ENCODE measurements at places on chromosomes 5 and 9.

DNA sequence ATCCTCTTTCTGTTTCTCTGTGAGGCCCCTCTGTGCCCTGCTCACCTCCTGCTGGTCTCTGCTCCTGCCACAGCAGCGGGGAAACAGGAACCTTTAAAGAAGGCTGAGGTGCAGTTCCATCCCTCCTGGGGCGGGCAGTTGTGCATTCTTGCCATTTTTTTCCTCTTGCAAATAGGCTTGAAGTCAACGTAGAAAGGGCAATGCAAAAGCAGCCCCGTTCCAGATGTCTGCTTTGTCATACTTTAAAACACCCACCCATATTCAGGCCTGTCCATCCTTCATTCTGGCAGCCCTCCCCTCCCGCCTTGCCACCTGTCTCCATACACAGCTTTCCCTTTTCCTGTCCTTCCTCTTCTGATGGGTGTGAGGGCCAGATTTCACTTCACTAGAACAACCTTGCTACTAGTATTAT, 65.4 kb upstream of the KLF9 start:
- DNase-seq = no peak

DNA sequence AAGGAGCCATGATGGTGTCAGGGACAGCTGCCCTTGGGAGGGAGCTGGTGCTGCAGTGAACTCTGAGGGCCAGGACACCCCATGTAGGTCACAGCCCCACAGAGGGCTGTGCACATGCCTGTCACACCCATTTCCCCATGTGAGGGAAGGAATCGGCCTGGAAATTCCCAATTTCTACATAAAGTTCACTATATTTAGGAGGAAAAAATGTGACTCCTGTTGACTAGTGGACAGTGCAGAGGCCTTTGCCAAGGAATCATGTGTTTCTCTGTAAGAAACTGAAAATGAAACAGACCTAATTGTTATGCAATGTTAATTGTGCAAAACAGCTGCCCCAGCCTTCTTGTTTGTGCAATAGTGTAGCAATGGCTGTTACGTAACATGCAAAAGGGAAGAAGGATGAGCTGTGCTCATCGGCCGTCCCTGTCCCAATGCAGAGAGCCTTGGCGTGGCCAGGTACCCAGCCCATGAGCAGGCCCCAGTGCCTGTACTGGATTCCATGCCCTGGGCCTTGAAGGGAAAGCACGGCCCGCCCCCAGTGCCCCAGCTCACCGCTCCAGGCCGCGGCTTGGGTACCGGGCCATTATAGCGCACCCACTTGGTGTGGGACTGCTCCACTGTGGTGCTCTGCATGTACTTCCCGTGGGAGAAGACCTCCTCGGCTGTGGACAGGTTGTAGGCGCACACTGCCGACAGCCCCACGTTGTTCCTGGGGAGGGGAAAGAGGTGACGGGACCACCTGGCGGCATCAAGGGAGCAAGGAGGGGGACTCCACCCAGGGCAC, 70.0 kb downstream of the SECISBP2 start:
- DNase-seq = no peak

- no peak for DNase-seq
These were observed 144.4 kb downstream of the SLC12A2 start for GRCh38 chr5:128228008-128228407.

- DNase-seq = no peak
These were observed 409.8 kb downstream of the BNC2 start for GRCh38 chr9:16460696-16461095.

DNA sequence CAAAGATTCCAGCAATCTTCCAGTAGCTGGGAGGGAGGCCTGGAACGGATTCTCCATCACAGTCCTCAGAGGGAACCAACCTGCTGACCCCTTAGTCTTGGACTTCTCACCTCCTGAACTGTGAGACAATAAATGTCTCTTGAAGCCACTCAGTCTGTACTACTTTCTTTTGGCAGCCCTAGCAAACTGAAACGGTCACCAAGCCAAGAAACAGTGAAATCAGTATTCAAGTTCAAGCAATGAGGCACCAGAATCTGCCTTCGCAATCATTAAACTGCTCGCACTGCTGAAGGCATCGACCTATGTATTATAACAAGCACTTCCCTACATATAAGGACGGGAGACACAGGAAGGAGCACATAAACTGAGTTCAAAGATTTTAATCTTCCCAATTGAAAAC, 120.6 kb upstream of the PUM3 start:
- DNase-seq = no peak

DNA sequence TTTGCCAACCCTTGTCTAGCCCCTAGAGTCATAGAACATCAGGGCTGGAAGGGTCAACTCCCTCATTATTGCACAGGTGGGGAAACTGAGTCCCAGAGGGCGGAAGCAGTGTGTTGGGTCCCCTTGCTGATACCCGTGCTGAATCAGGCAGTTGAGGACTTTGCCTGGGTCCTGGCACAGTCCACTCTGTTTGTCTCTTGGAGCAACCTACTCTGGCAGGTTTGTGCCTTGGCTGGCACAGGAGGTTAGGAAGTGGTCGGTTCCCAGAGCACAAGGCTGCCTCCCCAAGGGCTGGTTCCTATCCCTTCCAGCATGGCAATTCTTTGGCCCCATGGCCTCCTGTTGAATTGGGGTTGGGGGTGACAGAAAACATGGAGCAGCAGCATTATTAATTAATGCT, 94.5 kb upstream of the SHB start:
- no peak for DNase-seq

GRCh38 chr9:114168281-114169028, 13.1 kb downstream of the COL27A1 start:
- DNase-seq = no peak

DNA sequence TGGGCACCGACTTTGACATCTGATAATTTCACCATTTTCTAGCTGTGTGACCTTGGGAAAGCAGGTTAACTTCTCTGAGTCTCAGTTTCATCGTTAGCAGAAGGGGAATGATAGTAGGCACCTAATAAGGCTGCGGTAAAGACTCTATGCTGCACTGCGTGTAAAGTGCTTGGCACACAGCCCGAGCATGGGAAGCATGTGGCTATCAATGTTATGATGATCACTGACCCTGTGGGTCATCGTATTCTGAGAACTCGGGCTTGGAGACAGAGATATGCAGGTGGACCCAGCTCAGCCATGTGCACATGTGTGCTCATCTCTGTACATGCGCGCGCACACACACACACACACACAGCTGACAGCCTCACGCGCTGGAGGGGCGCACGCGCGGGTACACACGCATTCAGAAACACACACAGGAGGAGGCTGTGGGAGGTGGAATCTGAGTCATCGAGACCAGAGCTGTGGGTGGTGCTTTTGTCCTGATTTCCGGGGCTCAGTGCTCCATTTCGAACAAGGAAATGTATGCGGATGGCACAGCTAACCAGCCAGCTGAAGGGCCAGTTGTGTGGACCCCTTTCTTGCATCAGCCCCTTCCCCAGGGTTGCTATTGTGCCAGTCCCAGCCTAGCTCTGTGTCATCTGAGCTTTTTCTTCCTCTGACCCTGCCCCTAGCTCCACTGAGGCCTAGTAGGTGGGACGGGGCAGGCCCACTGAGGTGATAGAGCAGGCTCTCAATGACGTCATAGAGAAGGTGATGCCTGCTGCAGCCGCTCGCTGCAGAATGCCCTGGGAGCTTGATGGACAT, 11.1 kb upstream of the ARAP3 start:
- DNase-seq = no peak

DNA sequence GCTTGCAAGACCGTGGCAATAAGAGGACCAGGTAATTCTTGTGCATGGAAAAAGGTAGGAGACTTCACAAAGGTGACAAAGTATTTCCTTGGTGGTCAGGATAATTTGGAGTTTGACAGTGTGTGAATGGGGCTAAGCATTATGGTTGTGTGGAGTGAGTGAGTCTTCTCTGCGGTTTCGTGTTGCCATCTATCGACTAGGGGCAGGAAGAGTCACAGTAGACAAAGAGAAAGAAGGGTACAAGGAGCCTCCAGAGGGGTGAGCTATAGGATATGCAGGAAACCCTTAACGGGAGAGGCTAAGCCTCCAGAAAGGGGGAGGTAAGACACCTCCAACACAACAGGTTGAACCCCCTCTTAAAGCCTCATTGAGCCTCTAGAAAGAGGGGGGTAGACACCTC, 64.0 kb upstream of the RANBP6 start:
- no peak for DNase-seq

DNA sequence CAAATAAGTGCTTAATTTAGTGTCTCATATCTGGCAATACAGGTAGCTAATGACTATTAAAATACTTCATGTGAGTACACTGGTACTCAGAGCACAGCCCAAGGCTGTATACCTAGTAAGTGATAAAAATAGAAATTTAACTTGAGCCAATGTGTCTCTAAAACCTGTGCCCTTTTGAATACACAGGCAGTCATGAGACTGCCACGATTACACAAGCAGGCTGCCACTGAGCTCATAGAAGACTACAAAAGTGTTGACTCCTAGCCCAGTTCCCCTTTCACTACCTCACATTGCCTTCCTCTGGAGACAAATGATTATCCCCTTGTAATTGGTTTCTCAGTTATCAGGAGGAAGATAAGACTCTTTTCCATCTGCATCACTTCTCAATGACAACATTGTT, 66.3 kb upstream of the PAPPA start:
- no peak for DNase-seq

DNA sequence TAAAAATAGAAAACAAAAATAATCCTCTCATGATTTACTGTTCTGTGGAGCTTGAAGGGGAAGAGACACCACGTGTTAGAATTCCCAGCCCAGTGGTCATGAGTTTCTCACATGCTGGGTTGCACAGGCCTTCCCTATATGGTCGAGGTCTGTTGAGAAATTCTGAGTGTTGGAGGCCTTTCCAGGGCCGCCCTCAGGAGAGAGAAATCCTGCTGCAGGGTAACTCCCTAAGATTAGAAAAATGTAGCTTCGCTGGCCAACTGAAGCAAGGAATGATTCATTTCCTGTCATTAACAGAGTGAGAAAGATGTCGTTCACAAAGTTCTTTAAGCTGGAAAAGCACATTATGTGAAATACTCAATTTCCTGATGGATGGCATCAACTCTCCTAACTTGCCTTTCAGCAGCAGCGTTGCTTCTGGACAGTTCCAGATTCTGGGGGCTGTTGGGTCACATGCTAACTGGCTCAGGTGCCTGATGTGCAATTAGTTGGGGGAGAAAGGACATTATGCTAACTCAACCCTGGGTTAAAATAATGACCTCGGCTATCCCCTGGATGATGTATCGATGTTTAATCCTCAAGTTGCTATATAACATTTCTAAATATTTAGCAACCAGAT, 104.8 kb upstream of the CD180 start:
- DNase-seq = no peak

- no peak for DNase-seq
These were observed 148.9 kb upstream of the RUSC2 start for GRCh38 chr9:35341021-35341420.

- DNase-seq = no peak
These were observed 54.7 kb downstream of the NAA35 start for GRCh38 chr9:85995599-85995998.

GRCh38 chr5:73007051-73007450, 51.2 kb downstream of the FCHO2 start:
- no peak for DNase-seq

DNA sequence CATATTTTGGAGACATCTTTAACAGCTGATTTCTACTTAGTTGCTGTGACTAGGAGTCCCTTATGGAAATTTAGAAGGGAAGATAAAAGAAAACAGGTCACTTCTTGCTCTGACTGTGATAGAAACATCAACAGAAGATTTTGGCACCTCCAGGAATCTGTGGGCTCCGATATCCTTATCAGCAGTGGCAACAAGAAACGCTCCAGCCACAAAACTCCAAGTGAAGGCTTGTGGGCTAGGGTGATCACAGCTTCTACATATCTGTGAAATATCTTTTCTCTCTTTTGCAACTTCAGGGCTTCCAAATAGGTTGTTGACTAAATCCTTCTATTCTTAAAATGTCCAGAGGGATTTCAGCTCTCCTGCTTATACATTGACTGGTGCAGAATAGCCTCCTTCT, 1625.5 kb upstream of the CDH6 start:
- DNase-seq = no peak

DNA sequence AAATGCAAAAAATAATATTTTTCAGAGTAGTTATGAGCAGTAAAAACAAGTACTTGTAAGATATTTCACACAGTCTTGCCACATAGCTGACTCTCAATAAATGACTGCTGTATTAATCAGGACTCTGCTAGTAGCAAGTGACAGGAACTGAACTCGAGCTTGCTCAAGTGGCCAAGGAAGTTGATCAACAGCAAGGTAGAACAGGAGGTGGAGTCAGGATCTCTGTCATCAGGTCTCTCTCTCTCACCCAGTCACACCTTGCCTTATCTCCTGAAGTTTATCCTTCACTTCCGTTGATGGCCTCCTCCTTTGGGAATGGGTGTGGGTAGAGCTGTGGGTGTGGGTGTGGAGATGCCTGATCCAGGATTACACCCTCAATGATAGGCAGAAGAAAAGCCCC, 107.0 kb downstream of the GPBP1 start:
- DNase-seq = no peak

GRCh38 chr9:85738509-85738908, 3.2 kb downstream of the AGTPBP1 start:
- DNase-seq = no peak

DNA sequence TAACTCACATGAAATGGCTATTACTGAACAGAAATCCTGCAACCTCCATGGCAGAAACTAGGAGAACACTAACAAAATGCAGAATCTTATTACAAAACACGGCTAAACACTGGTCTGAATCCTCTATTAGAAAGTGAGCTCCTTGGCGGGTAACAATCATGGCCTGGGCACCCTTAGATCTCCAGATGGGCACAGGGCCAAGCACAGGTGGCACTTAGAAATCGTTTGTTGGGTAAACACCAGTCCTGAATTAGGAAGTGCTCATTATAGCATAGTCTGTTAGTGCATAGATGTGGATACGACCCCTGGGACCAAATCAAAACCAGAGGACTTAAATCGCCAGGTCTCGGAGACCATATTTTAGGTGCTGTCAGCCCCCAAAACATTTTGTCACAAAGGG, 14.4 kb downstream of the VDAC1 start:
- DNase-seq = no peak

DNA sequence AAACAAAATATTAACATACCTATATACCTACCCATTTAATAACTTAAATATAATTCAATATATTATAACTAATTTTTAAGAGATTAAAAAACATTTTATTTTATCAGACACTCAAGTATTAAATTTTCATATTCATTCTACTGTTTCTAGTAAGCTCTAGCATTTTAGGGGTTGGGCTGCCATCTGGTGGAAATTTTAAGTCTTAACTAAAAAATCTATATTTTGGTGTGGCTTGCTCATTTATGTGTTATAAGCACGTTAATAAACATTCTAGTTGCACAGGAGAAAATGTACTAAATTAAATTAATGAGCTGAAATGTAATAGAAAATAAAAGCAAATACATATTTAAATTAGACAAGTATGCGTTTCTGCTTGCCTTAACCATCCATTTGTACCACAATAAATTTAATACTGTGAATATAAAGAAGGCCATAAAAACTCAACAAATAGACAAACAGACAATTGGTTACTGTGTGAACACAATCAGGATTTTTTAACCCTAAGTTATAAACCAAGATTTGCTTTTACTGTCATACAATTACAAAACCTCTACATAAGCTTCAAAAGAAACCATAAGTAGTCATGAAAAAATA, 1728.3 kb upstream of the CDH9 start:
- DNase-seq = peak; percentile 73

Measured in SK-N-DZ (cell line).